ENCODE measurements at places on chromosomes 1 and 21.

DNA sequence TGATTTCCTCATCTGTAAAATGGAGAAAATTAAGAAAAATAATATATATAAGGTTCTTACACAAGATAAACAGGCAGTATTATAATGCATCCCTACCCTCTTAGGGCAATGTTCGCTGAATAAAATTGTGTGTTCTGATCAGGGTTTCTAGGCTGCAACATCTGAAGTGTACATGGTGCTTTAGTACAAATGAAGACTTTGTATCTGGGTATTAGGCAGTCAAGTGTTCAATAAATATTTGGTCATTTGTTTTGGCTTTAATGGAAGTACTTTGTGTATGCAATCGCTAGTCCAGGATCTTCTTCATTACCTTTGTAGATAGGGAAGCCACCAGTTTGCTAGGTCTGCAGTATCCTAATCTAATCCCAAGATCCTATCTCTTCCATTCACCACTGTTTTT lies 28.1 kb downstream of the DNASE2B start:
- DNase-seq = no peak

DNA sequence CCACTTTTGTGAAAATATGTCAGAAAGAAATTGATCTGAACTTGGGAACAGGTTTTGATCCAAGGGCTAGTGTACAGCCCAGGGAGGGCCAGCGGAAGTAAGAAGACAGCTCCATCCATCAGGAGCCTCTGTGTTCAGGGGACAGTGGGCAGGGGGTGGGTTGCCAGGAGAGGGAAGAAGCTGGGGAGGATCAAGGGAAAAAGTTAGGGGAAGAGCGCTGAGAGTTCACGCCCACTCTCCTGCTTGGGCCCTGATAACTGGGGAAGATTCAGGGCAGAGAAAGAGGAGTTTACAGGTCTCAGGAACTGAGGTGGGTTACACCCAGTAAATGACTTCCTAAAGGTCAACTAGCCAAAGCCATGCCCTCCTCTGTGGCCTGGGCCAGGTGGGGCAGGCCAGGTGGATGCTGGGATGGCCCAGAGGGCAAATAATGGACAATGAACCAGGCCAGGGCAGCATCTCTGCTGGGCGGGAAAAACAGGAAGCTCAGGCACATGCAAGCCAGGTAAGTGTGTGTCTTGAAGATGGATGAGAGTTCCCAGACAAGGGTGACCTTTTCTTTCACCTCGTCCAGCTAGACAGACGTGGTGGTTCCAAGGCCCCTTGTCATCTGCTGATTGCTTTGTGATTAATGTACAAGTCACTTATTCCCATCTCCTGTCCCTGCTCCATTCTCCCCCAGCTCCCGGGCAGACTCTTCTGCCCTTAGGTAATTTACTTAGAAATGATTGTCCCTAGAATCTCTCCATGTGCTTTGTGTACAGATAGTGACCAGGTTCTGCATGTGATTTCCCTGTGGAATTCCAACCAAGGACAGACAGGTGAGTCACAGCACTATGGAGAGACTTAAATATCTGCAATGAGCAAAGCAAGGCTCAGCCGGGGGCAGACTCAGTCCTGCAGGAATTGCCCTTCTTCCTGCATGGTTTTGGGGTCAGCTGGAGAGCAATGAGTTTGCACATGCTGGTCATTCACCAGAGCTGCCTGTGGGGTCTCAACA lies 57.0 kb downstream of the MDM4 start:
- DNase-seq = no peak

- DNase-seq = no peak
Observed at GRCh38 chr1:26729633-26730032, 33.8 kb downstream of the ARID1A start.

DNA sequence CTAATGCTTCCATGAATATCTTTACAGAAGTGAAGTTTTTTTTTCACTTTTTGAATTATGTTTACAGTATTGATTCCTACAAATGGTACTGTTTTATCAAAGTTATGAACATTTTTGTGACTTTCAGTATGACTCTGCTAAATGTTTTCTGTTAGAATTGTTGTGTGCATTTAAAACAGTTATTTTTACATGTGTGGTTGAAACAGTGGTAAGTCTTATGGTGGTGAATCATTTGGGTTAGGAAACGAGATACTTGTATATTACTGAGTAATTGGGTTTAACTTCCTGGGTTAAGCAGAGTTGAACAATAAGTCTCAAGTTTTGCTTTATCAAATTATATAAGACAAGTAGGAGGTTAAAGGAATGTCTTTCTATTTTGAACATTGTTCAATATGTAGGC lies 66.8 kb downstream of the VPS13D start:
- DNase-seq = no peak

GRCh38 chr1:28796352-28797211 lies 15.4 kb upstream of the OPRD1 start:
- DNase-seq = no peak

DNA sequence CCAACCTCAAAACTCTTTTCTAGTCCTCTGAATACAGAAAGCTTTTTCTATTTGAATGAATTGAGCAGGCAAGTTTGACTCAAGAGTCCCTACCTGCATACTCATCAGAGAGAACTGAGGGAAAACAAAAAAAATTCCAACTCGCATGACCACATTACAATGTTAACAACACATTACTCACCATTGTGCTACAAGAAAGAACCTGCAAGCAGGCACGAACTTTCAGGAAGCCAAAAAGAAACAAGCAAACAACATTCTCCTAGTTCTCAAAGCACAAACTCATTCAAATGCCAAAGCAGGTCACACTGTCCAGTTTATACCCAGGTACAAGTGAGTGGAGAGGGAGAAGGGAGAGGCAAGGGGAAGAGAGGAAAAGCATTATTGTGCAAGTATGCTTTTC lies 14.6 kb downstream of the OTUD7B start:
- no peak for DNase-seq

DNA sequence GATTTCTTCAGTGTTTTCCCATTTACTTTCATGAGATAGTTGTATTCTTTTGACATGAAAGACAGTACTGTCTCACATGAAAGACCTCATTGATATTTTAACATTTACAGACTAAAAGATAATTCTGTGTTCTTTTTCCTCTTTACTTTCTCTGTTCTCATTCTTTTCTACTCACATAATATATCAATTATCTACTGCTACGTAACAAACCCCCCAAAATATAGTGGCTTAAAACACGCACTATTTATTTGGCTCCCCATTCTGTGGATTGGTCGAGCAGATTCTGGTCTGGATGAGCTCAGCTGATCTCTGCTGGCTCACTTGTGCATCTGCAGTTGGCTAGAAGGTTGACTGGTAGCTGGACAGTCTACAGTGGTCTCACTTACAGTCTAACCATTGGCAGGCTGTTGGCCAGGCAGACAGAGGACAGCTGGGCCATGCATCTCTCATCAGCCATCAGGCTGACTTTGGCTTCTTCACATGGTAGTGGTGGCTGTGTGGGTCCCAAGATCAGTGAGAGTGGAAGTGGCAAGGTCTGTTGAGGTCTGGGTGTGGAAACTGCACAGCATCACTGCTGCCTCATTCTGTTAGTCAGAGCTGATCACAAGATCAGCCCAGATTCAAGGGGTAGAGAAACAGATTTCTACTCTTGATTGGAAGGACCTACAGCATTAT lies 63.2 kb downstream of the MPZL1 start:
- no peak for DNase-seq

DNA sequence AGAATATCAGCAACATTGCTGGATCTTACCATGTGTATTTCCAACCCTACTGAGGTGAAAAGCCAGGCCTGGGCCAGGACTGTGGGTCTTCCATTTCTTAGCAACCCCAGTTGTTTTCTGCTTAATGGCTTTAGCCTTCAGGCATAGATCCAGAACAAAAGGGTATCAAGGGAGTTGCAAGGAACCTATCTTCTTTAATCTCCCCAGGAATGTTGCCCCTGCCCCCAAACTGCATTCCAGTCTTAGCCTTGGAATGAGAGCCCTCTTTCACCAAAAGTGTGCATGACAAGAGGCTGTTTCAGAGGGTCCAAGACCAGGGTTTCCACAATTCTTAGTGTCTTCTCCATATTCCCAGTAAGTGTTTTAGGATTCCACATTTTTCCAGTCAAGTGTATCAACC lies 87.9 kb upstream of the SOX13 start:
- DNase-seq = no peak

- DNase-seq = no peak
Observed at GRCh38 chr1:1221887-1222574, 8.1 kb upstream of the TNFRSF4 start.

GRCh38 chr1:58907398-58907797 lies 123.6 kb upstream of the JUN start:
- DNase-seq = peak; percentile 63

Data from RKO (cell line).